Right lung (tissue), 10 donors: ENCODE measurements at places on chromosomes 3 and 15.

DNA sequence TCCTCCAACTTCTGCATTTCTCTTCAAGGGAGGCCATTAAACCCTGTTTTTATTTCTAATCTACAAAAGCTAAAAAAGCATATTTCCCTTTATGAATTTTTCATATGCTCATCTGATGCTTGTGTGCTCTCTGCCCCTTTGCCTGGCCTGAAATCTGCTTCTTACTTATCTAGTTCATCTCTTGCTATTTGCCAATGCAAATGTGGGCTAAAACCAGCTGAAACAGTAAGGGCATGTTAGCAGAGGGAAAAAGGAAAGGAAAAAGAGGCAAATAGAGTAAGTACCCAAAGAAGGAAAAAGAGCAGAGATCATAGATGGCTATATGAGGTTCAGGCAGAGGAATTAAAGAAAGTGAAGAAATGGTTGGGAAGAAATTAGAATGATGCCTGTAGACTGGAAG, 185.2 kb downstream of the CNTN4 start:
- no peak for DNase-seq

GRCh38 chr3:155231792-155232191, 61.7 kb downstream of the STRIT1 start:
- no peak for DNase-seq

DNA sequence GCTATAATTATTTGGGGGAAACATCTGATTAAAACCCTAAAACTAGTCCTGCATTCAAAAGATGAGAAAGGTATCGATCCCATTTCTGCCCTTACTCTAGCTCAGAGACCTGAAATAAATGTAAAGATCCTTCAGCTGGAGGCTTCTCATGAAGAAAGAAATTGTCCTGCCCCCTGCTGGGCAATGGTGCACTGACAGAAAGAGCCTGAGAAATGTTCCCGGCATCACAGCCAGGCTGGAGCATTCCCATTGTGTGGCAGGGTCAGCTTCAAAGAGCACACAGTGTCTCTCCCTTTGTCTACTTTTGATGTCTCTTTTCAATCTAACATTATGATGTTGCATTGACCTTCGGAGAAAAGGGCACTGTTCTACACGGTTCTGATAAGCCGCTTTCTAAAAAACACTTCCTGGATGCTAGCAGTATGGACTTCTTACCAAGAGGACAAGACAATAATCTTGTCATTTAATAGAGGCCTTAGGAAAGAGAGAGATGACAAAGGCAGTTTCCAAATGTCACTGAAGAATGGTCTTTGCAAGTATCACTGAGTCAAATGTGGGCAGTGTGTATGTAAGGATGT, 287.5 kb downstream of the MAGI1 start:
- no peak for DNase-seq

DNA sequence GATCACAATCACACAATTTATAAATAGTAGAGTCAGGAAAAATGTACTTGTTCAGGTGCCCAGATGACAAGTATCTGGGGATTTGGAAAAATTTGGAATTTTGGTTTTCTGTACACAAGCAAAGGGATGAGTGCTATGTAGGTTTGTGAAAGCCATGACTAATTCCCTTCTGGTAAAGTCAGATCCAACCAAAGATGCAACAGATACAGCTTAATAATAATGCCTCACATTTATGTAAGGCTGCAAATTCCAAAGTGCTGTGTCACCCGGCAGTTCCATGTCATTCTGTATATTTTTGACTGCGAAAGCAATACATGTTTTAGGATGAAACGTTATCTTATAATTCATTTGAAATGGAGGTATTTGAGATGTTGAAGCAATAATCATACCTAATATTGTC, 102.7 kb upstream of the AGBL1 start:
- no peak for DNase-seq

GRCh38 chr3:123899300-123899865, 15.3 kb upstream of the MYLK start:
- no peak for DNase-seq
